Activated T-cell treated with anti-CD3 and anti-CD28 coated beads for 1 hour (primary cell): ENCODE measurements at places on chromosomes 2 and 18.

- DNase-seq: no peak
Measured at GRCh38 chr2:210586381-210586780, 30.0 kb downstream of the CPS1 start.

DNA sequence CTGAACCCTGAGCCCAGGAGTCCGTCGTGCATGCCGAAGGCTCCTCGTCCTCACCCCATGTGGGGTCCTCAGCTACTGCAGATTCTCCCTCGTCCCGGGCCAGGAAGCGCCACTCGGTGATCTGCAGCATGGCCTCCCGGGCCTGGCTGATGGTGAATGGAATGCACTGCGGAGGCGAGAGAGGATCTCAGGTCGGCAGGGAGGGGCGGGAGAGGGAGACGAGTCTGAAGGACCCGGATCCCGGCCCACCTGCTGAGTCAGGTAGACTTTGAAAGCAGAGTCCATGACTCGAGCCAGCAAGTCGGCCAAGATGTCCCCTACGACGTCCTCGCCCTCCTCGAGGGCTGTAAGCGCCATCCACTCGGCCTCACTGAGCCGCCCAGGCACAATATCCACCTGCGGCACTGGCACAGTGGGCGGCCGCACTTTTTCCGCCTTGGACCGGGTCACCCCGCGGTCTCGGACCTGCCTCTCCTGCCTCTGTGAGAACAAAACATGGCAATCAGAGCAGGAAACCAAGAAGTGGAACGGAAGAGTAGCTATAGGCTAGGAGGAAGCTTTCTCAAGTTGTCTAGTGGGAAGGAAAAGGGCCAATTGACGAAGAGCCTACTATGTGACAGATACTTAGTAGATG is 5.5 kb downstream of the C2orf81 start:
- DNase-seq: no peak

- no peak for DNase-seq
Measured at GRCh38 chr2:23526114-23526513, 141.1 kb downstream of the KLHL29 start.

GRCh38 chr2:23681356-23682140 is 245.4 kb downstream of the ATAD2B start:
- no peak for DNase-seq

DNA sequence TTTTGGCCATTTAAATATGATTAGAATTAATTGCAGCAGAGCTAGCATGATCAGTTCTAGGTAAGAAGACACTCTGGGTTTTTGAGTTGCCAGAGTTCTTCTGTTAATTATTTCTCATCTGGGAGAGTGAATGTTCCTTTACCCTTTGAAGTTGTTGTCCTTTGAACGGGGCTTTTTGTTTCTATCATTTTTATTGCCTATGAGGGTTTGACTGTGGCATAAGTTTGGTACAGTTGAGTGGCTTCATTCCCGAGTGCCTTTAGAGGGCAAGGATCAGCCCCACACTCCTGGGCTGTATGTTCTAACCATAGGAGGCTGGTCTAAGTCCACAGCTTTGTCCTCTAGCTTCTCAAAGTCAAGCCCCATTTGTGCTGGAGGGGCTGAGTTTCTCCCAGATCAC is 804.3 kb downstream of the KCNJ3 start:
- no peak for DNase-seq

- no peak for DNase-seq
Measured at GRCh38 chr2:46298522-46299353, 1.5 kb downstream of the EPAS1 start.

DNA sequence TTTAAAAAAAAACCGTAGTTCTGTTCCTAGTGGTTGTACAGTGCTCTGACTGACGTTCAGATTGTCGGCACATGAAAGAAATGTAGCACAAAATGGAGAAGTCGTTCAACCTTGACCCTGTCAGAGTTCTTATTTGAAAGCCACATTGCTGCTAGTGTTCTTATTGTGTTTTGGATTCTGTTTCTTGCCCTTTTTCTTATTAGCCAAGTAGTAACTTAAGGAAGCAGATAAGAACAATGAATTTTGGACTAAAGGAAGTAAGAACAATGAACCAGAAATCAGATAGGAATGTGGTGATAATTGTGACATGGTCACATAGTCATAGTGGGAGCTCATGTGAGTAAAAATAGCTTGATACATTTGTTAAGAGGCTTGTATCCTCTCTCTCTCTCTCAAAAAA is 45.9 kb downstream of the RPIA start:
- DNase-seq: no peak

GRCh38 chr2:240622531-240623235 is 2.6 kb upstream of the GPR35 start:
- peak; percentile 47 for DNase-seq

- DNase-seq: no peak
Measured at GRCh38 chr18:36296650-36297416, 680 bp upstream of the FHOD3 start.

GRCh38 chr18:30945761-30946160 is 96.8 kb downstream of the DSC3 start:
- DNase-seq: no peak

GRCh38 chr2:158255257-158255656 is 153.6 kb downstream of the UPP2 start:
- no peak for DNase-seq

GRCh38 chr18:68642003-68642402 is 72.9 kb downstream of the TMX3 start:
- no peak for DNase-seq

GRCh38 chr2:122755281-122755780 is 999.9 kb downstream of the TSN start:
- no peak for DNase-seq

DNA sequence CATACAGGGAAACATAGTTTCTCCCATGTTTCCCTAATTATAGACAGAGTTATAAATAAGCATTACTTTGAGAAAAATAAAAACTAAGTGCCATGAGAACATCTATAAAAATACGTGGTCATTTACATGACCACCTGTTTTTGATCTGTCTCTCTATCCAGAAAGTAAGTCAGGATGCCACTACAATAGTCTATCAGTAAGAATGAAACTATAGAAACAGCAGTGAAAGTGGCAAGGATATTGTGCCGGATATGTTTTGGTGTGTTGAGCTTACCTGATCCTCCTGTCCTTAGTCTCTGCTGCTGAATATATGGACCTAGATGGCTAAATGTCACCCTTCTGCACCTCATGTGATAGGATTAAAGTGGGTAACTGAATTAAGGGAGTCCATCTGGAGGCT is 512.4 kb downstream of the LRP1B start:
- DNase-seq: no peak

DNA sequence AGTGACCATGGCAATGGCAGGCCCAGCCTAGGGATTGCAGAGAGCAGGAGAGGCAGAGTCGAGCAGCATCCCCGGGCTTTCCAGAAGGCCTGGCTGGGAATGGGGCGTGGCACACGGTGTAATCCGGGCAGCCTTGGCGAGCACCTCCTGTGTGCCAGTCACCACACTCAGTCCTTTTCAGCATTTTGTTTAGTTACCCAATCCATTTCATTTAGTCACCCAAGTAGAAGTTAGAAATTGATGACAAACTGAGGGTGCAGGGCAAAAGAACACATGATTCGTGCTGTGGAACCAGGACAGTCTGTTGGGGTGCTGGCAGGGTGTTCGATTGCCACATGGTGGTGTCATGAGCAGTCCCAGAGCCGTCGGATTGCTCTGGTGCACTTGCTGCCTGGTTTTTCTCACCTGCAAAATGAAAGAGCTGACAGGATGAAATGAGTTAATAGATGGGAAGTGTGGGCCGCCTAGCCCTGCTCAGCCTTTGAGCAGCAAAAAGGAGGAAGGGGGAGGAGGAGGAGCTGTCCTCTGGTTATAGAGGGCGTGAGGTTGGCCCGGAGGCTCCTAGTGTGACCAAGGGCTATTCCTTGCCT is 299.4 kb downstream of the AGAP1 start:
- no peak for DNase-seq

GRCh38 chr2:237309011-237309410 is 105.0 kb downstream of the COL6A3 start:
- no peak for DNase-seq

DNA sequence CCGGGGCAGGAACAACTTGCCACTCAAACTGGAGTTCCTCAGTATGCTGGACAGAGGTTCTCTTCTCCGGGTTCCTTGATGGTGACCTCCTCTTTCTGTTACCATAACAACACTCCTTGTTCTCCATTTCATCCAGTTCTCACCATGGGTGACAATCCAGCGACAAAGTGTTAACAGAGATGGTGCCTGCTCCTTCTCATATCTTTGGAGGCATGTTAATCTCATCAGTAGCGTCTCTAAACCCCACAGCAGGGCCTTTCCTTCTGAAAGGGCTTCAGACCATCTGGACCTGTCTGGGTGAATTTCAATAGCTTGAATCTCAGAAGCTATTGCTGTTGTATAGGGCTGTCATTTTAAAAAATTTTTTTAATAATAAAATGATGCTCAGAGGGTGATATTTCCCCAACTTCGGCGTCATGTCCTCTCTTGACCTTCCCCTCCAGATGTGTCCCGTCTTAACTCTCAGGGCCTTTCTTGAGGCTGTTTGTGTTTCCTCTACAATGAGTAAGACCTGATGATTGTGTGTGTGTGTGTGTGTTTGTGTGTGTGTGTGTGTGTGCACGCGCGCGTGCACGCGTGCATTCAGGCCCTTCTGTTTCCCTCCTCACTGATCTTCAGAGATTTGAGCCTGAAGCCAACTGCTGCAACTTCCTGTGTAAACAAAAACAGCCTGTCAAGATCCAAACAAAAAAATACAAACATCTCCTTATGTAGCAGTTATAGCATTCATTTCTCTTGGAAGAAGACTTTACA is 24.3 kb upstream of the CETN1 start:
- no peak for DNase-seq

DNA sequence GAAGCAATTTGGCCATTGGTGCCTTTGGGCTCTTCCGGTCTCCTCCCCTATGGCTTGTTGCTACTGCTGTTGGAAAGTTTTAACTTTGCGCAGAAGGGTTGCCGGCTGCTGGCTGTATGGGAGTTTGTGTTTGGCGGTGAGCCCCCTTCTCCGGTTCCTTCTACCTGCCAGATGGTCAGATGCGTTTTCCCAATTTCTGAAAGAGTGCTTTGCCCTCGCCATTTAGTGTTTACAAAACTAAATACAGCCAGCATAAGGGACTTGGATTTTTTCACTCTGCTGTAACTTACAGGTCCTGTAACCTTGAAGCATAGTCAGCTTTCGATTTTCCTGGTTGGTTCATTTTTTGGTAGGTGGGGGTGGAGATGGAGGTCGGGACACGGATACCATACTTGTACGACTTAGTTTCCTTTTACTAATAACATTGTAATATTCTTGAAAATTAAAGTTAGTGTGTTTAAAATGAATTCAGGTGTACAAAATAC is 604 bp downstream of the COQ10B start:
- no peak for DNase-seq

GRCh38 chr2:181234487-181234891 is 222.7 kb upstream of the ITGA4 start:
- DNase-seq: no peak

DNA sequence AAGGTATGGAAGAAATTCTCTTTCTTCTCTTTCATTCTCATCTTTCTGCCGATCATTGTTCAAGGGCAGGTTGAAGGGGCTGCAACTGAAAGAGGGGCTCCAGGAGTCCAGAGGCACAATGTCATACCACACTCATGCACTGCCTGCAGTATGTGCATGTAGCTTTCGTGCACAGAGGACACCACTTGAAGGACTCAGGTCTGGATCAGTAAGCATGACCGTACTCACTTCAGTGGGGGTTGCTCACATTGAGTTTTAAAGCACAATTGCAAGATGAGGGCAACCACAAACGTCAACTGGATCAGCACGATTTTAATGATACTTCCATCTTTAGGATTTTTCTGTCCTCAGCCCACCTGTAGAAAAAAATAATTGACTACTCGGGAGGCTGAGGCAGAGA is 84.6 kb downstream of the SP3 start:
- DNase-seq: no peak

DNA sequence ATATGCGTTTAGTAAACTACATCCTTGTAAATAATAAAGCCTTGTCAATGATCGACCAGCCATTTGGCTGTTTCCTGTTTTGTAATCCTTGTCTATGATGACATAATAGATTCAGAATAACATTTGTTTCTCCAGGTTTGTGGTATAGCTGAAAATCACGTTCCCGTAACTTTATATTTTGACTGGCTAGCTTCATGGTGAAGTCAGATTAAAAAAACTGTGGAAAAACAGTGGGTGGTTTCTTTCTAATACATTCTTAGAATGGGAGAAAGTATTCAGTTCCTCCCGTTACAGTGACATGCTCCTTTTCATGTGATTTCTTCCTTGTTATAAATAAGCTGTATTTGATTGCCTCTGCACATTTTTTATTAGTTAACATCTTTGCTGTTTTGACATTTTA is 366.9 kb downstream of the NYAP2 start:
- DNase-seq: no peak

- DNase-seq: no peak
Measured at GRCh38 chr18:4637876-4638275, 182.8 kb upstream of the DLGAP1 start.

DNA sequence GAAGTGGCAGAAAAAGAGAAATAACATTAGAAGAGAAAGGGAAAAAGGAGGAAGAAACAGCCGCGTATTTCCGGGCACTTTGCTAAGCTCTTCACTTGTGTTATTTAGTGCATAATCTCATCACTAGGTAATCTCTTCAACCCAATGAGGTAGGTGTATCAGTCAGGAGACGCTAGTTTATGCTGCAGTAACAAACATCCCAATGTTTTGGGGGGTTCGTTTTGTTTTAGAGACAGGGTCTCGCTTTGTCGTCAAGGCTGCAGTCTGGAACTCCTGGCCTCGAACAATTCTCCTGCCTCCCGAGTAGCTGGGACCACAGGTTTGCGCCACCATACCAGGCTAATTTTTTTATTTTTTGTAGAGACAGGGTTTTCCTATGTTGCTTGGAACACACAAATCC is 61.7 kb downstream of the ZFP36L2 start:
- DNase-seq: no peak

DNA sequence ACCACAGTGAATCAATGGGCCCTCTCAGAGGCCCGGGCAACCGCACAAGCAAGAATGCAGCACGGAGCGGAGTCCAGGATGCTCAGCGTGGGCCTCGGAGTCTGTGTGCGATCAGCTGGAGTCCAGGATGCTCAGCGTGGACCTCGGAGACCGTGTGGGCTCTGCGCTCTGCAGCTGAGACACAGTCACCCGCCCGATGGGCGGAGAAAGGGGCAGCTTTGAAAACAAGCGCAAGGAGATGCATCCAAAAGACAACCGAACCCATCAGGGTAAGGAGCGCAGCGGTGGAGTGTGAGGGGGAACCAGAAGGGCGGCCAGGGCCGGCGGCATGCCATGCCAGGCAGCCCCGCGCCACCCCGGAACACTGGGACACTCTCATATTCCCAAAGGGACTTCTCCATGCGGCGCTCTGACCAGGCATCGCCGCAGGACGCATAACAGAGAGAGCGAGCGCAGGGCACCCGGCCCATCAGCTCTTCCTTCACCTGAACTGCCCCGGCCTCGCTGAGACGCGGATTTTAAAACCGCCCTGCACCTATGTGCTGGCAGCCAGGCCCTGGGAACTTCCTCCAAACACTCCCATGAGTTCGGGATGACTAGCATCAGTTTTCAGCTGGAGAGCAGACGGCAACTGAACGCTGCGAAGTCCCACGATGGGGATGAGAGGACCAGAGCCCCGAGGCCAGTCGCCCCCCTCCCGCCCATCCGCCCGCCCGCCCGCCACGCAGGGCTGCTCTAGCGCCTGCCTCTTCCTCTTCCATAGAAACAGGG is 44.7 kb downstream of the MC5R start:
- DNase-seq: no peak
